ENCODE measurements at places on chromosomes 1 and 21. TPM values are rescaled to one million over a fixed set of nuclear protein-coding genes. Genes with fewer than 3 reads are reported as not detected.

The GLRX2 gene
- 7.8 TPM for total RNA-seq

The RGS2 gene
- 25.9 TPM for total RNA-seq

The LCE1B gene
- not detected for total RNA-seq

The ADAMTS1 gene
- 177 TPM for total RNA-seq

The AMY1B gene
- total RNA-seq, result not detected

The FRRS1 gene
- 17.7 TPM for total RNA-seq

The DYNLT4 gene
- total RNA-seq, result not detected

The HSPB7 gene
- 3.5 TPM for total RNA-seq

The ARTN gene
- total RNA-seq, result not detected

The TNNT2 gene
- 3.5 TPM for total RNA-seq

The B3GALT5 gene
- total RNA-seq, result not detected

The KIF14 gene
- total RNA-seq, result 6.4 TPM

The S100A2 gene
- total RNA-seq, result 2.2 TPM

The PLEKHN1 gene
- 1.9 TPM for total RNA-seq

The SDHB gene
- total RNA-seq, result 129 TPM

The RNF186 gene
- not detected for total RNA-seq

The HTR6 gene
- total RNA-seq, result not detected

The CD53 gene
- total RNA-seq, result not detected

The USH2A gene
- total RNA-seq, result under 0.01 TPM

Data from fibroblast of villous mesenchyme (primary cell).